ENCODE measurements at places on chromosomes 3 and 15.

- peak; percentile 53 for DNase-seq
Measured at GRCh38 chr15:67082007-67082536, 16.7 kb downstream of the SMAD3 start.

GRCh38 chr3:89107461-89108290 lies at the start of gene EPHA3:
Gene EPHA3, plus strand, starts transcription at chr3:89107621. Its CDS starts 128 bp downstream, at chr3:89107749.
- DNase-seq, result peak; percentile 7

- no peak for DNase-seq
Measured at GRCh38 chr3:95265129-95265528, 1202.3 kb downstream of the NSUN3 start.

GRCh38 chr3:132638706-132639105 lies 20.9 kb downstream of the ACAD11 start:
- DNase-seq, result no peak

- peak; percentile 80 for DNase-seq
Measured at GRCh38 chr3:183635431-183636220, at the start of gene KLHL24. Gene KLHL24, plus strand, starts transcription at chr3:183635623. Its CDS starts 14,734 bp downstream, at chr3:183650357.

- no peak for DNase-seq
Measured at GRCh38 chr3:111732252-111732879, 126.7 kb upstream of the PHLDB2 start.

Data from activated CD4-positive, alpha-beta T cell treated with anti-CD3 and anti-CD28 coated beads for 24 hours (primary cell).